SW 1271 (cell line): ENCODE measurements at places on chromosomes 4 and X.

- DNase-seq = no peak
Measured at GRCh38 chr4:119135721-119136121, at the start of gene MYOZ2. TSS of gene MYOZ2 (plus strand) at chr4:119135832. CDS start at chr4:119136526, 694 bp downstream.

- no peak for DNase-seq
Measured at GRCh38 chr4:14400307-14400706, 602.0 kb upstream of the CPEB2 start.

DNA sequence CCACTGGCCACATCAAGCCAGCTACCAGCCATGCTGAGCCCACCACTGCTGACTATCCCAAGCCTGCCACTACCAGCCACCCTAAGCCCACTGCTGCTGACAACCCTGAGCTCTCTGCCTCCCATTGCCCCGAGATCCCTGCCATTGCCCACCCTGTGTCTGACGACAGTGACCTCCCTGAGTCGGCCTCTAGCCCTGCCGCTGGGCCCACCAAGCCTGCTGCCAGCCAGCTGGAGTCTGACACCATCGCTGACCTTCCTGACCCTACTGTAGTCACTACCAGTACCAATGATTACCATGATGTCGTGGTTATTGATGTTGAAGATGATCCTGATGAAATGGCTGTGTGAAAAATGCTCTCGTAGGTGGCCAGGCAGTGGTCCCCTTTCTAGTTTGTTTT is 4.7 kb downstream of the GPR50 start:
- DNase-seq = no peak

DNA sequence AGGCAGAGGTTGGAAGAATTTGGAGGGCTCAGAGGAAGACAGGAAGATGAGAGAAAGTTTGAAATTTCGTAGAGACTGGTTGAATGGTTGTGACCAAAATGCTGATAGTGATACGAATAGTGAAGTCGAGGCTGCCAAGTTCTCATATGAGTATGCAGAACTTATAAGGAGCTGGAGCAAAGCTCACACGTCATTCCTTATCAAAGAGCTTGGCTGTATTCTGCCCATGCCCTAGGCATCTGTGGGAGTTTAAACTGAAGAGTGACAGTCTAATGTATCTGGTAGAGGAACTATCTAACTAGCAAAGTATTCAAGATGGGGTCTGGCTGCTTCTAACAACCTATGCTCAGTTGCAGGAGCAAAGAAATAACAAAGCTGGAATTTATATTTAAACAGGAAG is 102.1 kb downstream of the PCDH18 start:
- DNase-seq = no peak

- DNase-seq = no peak
Measured at GRCh38 chr4:42104521-42104920, 47.9 kb downstream of the BEND4 start.

DNA sequence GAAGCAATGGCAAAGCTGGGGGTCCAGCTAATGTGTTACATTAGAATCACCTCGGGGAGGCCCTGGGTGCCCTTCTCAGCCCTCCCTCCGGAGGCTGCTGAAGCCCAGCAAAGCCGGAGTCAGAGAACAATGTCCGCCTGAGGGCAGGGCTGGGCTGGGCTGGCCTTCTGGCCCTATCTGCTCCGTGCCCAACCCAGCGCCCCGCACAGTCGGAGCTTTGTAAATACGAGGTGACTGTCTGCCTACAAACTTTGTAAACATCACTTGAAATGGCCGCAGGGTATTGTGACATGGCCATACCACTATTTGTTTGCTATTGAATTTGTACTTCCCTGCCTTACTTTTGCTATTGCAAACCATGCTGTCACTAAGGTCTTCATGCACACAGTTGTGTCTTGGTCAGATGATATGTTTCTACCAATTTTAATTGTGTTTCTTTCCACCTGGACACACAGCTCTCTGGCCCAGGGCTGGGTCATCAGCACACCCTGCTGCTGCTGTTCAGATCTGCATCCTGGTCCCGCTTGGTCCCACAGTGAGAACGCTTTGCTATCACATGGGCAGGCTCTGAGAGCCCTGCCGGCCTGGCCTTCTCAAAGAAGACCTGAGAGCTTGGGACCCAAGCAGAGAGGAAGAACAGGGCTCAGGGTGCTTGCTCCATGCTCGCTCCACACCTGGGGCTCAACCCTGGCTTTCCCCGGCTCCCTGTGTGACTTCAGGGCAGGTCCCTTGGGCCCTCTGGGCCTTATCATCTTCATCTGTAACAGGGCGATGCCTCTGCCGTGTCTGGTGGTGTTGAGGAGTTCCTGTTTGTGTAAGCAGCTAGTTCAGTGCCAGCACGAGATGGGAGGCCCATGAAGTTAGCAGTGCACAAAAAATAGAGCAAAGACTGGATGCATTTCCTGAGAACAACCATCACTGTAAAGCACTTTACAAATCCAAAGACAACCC is 2.3 kb downstream of the S100P start:
- DNase-seq = no peak

DNA sequence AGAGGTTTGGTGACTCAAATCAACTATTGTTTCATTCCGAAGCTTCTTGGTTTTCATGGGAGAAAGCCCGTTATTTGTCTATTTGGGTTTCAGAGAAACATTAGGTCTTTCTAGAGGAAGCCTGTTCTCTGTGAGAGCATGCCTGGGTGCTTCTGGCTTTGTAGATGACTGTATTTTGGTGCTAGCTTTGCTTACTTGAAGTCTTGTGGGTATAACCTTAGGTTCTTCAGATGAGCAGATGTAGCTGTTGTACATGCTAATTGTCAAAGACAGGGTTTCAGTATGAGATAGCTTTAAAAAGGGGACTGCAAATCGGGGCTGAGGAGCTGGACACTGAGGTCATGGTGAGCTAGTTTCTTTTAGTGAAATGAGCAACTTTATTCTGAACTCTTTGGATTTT is 7.9 kb upstream of the STOX2 start:
- no peak for DNase-seq

DNA sequence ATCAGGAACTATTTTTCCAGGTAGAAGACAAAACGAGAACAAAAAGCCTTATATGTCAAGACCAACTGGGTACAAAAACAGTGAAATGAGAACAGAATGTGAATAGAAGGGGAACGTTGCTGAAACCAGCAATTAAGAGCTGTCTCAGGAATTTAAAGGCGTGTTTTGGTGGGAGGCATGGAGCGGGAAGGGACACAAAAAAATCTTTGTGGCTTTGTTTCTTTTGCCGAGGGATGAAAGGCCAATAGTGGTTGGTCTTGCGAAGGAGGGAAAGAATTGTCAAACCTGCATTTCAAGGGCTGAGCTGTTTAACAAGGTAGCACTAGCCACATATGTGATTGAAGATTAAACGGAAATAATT is 103.8 kb downstream of the USP46 start:
- no peak for DNase-seq

DNA sequence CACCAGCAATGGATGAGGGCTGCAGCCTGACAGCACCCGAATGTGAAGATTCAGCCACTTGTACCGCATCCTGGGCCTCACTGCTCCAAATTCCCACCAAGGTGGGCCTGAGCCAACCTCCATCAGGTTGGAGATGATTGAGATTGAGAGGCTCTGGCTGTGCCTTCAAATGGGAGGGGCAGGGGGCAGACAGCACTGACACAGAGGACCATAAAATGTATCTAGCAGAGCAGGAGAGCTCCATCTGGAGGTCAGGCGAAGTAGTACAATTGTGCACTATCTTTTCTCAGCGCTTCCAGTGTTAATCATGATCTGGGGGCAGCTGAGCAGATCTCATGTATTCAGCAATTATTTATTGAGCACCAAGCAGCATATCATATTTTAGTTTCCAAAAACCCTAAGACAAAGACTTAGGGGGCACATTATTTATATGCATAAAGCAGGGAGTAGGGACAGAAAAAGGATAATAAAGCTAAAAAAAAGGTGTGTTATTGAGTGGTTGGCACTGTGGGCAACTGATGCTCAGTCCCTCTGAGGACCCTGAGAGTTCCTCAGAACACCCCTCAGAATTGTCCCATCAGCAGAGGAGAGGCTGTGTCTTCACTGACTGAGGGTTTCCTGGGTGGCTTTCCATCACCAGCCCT is 31.6 kb upstream of the C1QTNF7 start:
- no peak for DNase-seq

DNA sequence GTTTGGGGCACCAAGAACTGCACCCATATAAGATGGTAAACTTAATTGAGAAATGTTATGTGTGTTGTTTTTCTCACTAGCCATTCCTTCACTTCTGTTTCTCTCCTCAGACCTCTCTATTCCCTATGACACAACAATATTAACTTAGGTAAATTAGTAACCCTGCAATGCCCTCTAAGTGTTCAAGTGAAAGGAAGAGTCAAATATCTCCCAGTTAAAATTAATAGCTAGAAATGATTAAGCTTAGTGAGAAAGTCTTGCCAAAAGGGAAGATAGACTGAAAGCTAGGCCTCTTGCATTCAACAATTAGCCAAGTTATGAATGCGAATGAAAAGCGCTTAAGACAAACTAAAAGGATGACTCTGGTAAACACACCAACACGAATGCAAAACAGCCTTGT is 132.9 kb upstream of the KLF8 start:
- DNase-seq = no peak

DNA sequence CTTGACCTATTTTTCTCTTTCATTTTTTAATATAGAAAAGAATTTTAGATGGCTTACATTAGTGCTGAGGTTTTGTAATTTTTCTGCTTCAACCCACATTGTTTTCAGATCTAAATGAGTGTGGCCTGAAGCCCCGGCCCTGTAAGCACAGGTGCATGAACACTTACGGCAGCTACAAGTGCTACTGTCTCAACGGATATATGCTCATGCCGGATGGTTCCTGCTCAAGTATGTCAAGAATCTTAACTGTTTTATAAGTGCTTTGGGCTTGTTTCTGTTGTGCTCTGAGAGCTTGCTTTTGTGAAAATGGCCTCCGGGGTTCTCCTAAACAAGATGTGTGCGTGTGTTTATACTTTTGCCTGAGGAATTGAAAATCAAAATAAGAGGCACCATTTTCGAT is 41.6 kb downstream of the NPNT start:
- DNase-seq = no peak

DNA sequence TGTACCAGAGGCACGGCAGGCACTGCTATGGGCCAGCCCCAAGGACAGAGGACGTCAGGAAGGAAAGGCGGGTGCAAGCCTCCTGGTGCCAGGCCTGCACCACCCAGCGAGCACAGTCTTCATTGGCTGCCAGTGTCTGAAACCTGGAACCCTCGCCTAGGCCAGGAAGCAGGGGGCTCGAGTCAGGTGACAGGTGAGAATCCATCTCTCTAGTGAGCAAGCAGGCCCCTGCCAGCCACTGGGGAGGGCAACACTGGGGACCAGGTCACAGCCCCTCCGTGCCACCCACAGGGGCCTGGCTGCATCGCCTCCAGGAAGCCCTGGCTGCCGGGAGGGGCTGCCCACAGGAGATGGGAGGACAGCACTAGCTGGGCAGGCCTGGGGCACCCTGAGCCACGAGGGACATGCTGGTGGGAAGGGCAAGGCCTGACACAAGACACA is 6.9 kb upstream of the HAUS3 start:
- DNase-seq = no peak

DNA sequence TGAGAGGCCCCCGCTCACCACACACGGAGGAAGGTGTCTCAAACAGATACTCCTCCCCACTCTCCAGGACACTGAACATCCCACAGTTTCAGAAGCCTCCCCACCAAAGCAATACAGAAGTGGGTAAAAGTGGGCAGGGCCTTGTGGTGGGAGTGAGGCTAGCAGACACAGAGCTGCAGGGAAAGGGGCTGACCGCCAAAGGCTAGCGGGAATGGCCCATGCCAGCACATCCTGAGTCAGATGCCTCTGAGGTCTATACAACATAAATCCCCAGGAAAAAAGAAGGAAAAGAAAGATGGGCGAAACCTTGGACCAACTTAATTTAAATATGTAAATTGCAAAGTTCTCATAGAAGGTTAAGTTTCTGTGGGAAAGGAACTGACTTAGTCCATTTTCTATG is 21.9 kb upstream of the ARHGAP10 start:
- DNase-seq = no peak

DNA sequence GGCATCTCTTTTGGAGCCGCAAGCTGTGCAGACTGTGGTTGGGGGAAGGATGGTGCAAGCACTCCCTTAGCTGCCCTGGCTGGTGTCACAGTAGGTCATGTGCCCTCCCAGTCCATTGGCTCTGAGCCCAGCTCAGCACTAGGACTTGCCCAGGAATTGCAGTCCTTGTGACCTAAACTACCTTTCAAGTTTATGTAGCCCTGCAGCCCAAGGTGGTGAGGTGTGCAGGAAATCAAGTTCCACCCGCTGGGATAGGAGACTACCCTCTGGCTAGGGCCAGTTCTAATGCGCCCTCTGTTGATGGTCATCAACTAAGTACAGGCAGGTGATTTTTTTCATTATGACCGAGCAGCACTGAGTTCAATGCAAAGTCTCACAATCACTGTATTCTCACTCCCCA is 335.2 kb downstream of the UBE2NL start:
- DNase-seq = no peak

DNA sequence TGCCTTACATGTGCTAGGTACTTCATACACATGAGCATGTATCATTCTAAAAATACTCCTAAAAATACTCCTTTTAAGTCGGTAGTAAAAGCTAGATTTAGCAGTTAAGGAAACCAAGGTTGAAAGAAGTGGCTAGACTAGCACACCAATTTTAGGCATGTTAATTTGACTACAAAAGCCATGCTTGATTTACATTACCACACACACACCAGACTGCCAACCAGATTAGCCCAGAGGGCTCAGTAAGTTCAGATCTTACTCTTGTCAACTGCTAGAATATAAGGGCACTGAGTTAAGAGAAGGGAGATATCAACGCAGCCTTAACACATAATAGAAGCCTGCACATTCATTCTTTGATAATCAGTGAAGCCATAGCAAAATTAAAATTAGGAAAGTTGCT is 117.9 kb downstream of the MID1IP1 start:
- DNase-seq = no peak

DNA sequence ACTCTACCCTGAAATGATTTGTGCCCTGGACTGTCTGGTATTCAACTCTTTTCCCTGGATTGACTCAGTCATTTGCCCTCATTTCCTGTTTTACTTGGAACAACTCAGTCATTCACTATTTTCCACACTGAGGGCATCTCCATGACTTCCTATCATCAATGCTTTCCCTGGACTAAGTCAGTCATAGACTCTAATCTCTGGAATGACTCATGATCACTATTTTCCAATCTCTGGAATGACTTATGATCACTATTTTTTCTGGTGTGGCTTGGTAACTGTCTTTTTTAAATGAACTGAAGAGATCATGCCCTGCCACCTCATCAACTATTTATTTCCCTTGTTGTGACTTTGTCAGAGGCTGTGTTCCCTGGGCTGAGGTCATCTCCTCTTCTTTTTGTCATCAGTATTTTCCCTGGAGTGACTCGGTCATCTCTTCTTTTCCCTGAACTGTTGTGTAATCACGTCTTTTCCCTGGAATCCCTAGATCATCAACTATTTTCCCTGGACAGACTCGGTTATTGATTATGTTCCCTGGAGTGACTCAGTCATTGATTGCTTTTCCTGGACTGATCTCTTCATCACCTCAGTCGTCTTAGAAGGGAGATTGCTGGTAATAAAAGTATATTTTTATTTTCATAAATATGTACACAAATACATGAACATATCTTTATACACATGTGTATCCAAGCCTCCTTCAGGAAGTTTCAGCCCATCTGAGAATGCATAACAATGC is 327.1 kb upstream of the VCX start:
- DNase-seq = peak; percentile 3
